ENCODE measurements at places on chromosomes 11 and 22.

DNA sequence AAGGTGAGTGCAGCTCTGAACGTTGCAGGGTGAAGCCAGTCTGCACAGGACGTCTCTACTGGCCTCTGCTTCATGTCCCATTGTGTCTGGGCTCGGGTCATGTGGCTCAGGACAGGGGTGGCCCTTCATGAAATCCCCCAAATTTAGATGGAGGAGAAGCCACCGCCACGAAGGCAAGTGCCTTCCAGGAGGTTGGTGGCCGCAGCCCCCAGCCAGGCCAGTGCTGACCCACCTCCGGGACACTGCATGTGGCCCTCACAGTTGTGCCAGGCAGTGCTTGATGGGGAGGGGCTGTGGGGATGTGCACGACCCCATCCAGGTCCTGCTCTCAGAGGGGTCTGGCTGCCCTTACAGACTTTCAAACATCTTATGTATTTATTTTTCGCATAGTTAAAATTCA is 1311.1 kb downstream of the BRD1 start:
- DNase-seq = no peak

DNA sequence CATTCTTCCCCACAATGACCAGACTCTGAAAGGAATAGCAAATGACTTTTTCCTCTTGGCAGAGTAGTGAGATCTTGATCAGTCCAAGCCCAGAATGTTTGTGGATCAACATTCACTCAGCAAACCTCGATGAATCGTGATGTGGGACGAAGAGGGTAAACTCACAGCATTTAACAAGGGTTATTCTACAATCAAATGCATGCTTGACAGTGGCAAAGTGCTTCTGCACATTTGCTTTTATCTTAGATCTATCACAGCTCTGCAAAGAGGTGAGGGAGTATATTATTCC is 31.8 kb downstream of the TMPRSS5 start:
- no peak for DNase-seq

DNA sequence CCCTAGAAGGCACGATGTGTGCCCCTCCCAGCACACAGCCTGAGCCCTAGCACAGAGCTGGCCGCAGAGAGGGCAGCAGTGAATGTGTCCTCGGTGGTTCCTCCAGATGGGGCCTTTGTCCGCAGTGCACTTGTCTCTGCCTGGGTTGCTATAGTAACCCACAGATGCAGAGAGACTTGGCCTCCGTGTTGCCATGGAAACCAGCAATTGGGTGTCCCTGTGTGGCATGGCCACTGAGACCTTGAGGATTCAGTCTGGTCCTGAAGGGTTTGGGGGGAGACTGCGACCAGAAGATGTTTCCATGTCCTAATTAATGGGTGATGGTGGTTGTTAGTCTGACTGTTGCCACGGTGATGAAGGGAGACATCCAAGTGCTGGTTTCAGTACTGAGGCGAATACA is 42.6 kb upstream of the TUB start:
- no peak for DNase-seq

DNA sequence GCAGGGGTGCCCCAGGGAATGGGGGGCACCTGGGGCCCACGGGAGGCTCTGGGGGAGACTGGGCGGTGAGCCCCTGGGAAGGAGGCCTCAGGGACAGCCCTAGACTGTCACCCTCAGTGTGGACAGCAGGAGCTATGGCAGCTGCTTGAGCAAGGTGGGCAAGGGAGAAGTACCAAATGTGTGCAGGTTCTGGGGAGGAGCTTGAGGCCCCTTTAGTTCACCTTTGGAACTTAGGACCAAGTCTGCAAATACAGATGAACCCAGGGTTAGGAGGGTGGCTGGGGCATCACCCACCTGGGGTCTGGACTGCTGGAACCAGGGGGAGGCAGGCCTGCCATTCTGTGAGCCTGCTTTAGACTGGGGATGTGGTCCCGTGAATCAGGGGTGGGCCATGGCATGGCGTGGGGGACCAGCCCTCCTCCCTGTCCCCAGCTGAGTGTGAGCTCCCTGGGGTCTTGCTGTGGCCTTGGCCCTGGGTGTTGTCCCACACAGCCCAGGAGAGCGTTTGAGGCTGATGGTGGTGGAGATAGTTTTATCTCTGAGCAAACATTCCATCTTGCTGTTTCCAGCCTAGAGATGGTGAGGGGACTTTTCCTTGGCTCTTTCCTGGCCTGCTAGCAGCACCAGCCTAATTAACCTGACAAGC is 122.3 kb downstream of the KCNQ1 start:
- no peak for DNase-seq

- peak; percentile 53 for DNase-seq
Measured at GRCh38 chr22:29737251-29738117, 17.7 kb downstream of the CABP7 start.

- DNase-seq = no peak
Measured at GRCh38 chr11:119100246-119100970, 1.2 kb downstream of the DPAGT1 start.

GRCh38 chr11:28919194-28919593 is 811.0 kb downstream of the METTL15 start:
- no peak for DNase-seq

GRCh38 chr11:102368472-102368871 is 21.5 kb downstream of the BIRC2 start:
- DNase-seq = no peak

DNA sequence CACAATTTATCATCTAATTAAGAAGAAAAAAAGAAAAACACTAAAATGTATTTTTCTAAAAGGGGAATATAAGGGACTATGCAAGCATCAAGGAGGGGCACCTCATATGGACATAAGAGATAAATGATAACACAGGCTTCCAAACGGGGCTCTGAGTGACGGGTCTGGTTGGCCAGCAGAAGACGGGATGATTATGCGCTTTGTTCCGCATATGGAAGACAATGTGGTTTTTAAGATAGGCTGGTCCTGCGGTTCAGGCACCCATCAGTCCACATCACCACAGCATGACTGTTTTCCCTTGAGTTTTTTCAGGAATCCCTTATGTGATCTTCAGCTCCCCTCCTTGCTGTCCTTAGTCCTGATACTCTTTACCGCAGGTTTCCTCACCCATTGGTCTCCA is 404.6 kb downstream of the OPCML start:
- DNase-seq = no peak

DNA sequence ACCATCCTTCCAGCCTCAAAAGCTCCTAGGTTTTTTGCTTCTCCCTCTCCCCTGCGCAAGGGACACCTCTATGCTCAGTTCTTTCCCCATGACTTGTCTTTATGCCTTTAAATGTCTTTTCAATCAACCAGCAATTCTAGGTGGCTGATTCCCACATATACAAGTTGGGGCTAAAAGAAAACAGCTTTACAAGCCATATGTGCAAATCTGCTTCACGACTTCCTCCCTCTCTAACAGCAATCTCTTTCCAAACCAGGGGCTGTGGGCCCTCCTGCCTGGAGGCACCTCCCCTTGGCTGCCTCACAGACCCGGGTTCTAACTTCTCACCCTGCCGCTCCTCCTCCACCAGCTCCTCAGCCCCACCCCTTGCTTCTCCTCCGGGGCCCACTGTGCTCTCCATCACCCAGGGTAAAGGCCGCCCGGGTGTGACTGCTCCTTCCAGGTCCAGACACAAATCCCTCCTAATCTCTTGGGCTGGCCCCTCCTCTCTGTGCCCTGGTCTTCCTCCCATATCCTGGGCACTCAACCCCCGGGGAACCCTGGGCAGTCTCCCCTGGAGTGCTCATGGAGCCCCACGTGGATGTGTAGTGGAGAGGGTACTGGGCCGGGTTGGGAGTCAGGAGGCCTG is 14.1 kb downstream of the TMPRSS13 start:
- DNase-seq = peak; percentile 36
